ENCODE measurements at places on chromosomes 6 and 20.

GRCh38 chr6:139568956-139569538 is 194.6 kb upstream of the CITED2 start:
- no peak for DNase-seq

DNA sequence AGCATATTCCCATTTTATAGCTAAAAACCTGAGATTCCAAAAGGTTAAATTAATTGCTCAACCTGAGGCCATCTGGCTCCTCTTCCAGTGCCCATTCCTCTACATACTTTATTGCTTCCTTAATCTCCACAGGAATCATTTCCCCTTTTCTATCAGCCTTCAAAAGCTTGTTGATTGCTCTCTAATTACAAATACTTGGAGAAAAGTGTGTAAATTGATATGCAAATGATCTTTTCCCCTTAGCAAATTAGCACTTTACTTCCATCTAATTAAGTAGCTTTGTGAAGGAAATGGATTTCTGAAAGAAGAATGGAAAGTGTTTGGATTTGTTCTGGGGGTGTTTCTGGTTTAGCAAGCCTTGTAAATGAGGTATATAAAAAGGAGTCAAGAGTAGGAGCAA is 323.3 kb downstream of the GRIK2 start:
- DNase-seq, result no peak

DNA sequence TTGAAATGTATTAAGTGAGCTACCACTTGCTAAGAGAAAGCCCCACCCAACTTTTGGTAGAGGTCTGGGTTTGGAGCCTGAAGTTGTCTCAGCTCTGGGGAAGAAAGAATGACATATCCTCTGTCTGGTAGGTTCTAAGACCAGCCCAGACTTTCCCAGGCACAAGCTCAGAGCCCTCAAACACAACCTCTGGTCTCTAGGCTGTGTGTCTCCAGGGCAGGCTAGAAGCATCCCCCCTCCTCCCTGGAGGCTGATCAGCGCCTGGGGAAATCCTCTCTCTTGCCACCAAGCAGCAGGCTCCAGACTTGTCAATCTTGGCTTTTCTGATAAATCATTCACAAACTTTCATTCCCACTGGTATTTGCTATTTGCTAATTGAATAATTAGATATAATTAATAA is 226.5 kb upstream of the CST7 start:
- no peak for DNase-seq

GRCh38 chr20:47850146-47850545 is 64.9 kb upstream of the SULF2 start:
- DNase-seq, result no peak

DNA sequence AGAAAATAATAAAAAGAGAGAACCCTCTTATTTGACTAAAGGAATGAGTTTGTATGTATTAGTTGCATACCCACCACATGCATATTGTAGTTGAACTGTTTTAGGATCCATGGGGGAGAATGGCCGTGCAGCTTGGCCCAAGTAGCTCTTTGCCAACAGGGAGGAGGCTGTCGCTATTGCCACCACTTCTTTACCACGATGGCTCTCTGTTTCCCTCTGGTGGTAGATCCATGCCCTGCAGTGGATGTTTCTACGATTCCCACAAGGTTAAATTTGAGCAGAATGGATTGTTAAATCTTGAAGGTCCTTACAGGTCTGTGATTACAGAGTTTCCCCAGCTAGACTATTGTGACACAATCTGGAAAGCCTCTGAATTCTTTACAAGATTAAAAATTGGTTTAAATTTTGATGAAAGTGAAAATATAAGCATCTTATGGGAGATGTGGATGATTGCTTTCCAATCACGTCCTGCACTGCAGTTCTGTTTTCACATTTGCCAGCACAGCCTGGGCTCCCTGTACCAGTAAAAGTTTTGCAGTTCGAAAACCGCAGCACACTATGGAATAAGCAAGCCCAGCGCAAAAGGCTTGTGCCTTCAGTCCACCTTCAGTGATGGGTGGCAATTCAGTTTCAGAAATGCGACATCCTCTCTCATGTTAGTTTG is 34.4 kb upstream of the FNDC1 start:
- peak; percentile 28 for DNase-seq

Data from stimulated activated CD8-positive, alpha-beta memory T cell treated with anti-CD3 and anti-CD28 coated beads, Interleukin-12 subunit alpha, Interleukin-12 subunit beta, amount 100 ng/mL, for 4 hours (primary cell).